Stimulated activated CD4-positive, alpha-beta T cell treated with anti-CD3 and anti-CD28 coated beads, Interleukin-15, amount 100 ng/mL, for 24 hours (primary cell): ENCODE measurements at places on chromosomes 6 and 20.

GRCh38 chr6:24949020-24949569 lies 13.3 kb upstream of the RIPOR2 start:
- peak; percentile 31 for DNase-seq

DNA sequence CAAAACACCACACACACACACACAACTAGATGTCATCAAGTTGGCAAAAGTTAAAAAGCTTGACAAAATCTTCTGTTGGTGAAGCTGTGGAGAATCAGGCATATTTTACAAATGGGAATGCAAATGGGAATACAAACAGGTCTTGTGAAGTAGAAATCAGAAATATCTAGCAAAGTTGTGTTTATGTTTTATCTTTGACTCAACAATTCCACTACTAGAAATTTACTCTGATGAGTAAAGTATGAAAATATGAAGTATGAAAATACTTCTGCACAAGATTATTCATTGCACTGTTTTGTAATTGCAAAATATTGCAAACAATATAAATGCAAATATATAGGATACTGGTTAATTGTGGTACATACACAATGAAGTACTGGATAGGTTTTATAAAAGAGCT lies 1166.0 kb upstream of the GJE1 start:
- DNase-seq, result no peak

- no peak for DNase-seq
Measured at GRCh38 chr6:148671085-148671484, 75.7 kb upstream of the UST start.

- DNase-seq, result no peak
Measured at GRCh38 chr20:8310618-8311017, 178.6 kb downstream of the PLCB1 start.

- DNase-seq, result no peak
Measured at GRCh38 chr6:156854466-156855161, 77.4 kb downstream of the ARID1B start.

- peak; percentile 87 for DNase-seq
Measured at GRCh38 chr6:90078513-90079289, 184.4 kb downstream of the GJA10 start.
